Progenitor cell of endocrine pancreas (in vitro differentiated cells): ENCODE measurements at places on chromosomes 1 and 21. TPM values are rescaled to one million over a fixed set of nuclear protein-coding genes. Genes with fewer than 3 reads are reported as not detected.

- no peak for DNase-seq
Observed at GRCh38 chr21:40313260-40313659, 446.0 kb downstream of the PCP4 start.

Gene IVL
- not detected in 2 replicates for total RNA-seq

Gene TCHH
- total RNA-seq = not detected in 2 replicates

- DNase-seq = no peak
Observed at GRCh38 chr1:231763456-231763855, 136.9 kb downstream of the DISC1 start.

Gene ADGRL2
- total RNA-seq = 70.8 and 75.1 TPM in 2 replicates

Gene FAM151A
- 0.33 TPM in 1 of 2 replicates, not detected in the other for total RNA-seq

- no peak for DNase-seq
Observed at GRCh38 chr1:67743072-67743725, 58.2 kb downstream of the GADD45A start.

Gene NEK2
- total RNA-seq = 17.6 and 20.8 TPM in 2 replicates

Gene CAPZB
- 189 and 211 TPM in 2 replicates for total RNA-seq

- no peak for DNase-seq
Observed at GRCh38 chr1:40753142-40753882, 30.3 kb upstream of the KCNQ4 start.

DNA sequence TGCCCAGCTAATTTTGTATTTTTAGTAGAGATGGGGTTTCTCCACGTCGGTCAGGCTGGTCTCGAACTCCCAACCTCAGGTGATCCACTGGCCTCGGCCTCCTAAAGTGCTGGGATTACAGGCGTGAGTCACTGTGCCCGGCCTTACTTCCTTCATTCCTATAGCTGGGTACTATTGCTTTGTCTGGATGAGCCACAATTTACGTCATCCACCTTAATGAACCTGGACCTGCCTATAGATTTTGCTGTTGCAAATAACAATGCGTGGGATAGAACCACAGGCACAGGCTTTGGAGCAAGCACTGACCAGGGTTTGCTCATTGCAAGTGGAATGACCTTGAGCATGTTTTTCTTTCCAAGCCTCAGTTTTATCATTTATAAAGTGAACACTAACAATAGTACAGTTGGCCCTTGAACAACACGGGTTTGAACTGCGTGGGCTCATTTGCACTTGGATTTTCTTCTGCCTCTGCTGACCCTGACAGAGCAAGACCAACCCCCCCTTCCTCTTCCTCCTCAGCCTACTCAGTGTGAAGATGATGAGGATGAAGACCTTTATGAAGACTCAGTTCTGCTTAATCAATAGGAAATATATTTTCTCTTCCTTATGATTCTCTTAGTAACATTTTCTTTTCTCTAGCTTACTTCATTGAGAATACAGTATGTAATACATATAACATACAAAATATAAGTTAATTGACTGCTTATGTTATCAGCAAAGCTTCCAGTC lies 33.3 kb upstream of the BECN2 start:
- DNase-seq = no peak

Gene DEPDC1
- total RNA-seq = 10.3 and 12.4 TPM in 2 replicates

GRCh38 chr1:231691618-231692259 lies 65.1 kb downstream of the DISC1 start:
- DNase-seq = no peak

Gene MCOLN2
- total RNA-seq = 0.16 and 0.29 TPM in 2 replicates

Gene ICOSLG
- 0.87 and 0.91 TPM in 2 replicates for total RNA-seq

Gene PRR9
- total RNA-seq = not detected in 2 replicates

DNA sequence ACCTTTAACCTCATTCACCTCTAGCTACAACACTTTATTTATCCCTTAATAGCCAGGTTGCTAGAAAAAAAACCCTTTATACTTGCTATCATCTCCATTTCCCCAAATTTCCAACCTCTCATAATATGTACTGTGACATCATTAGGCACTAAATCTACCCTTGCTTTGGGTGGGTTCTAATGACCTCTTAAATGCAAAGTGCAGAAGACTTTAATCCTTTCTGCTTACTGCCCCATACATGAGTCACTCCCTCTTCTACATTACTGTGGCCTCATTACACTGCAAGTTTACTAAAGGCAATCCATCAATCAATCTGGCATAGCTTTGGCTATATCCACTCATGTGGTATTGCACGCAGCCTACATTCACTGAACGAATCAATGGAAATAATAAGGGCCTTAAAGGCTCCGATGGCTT lies 353.3 kb downstream of the SMYD3 start:
- no peak for DNase-seq

GRCh38 chr1:11930571-11931445 lies 3.7 kb upstream of the PLOD1 start:
- DNase-seq = no peak

Gene NLRP3
- total RNA-seq = 0.38 TPM in 1 of 2 replicates, not detected in the other

DNA sequence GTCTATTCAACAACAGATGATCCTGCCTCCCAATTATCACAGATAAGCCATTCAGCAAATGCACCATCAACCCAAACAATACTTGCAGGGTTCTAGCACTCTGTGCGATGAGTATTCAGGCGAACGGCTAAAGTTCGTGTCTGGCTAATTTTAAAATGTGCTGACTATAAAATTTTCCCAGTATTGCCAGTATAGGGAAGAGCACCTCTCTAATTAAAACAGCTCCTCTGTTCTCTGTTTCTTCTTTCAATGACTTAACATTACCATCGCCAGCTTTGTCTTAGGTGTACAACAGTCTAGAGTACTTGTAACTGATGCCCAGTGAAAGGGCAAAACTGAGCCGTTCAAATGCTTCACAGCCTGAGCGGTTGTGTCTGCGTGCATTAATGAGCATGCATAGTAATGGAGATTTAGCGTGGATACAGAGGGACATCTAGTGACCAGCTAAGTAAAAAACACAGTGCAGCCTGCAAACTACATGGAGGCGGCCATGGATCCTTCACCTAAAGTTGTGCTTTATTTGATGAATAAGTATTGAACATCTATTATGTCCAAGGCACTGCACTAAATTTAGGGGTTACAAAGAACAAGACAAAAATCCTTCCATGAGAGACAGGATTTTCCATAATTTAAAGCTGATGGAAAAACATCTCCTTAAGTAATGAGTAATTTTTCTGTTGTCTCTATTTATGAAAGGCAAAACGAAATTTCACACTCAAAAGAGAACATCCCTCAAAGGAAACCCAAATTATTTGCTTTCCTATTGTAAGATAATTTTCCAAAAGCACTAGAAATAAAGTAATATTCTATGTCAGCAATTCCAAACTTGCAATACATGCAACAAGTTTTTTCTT lies 120.0 kb downstream of the SETD4 start:
- no peak for DNase-seq

Gene ENTREP3
- 58.4 and 59.0 TPM in 2 replicates for total RNA-seq

Gene APOBEC4
- not detected in 2 replicates for total RNA-seq

- DNase-seq = no peak
Observed at GRCh38 chr1:70327306-70328076, 27.0 kb downstream of the ANKRD13C start.

Gene TMPRSS2
- 23.7 and 29.4 TPM in 2 replicates for total RNA-seq

Gene GJB3
- 0.14 TPM in 1 of 2 replicates, not detected in the other for total RNA-seq

Gene ACTN2
- 0.10 TPM in 1 of 2 replicates, not detected in the other for total RNA-seq

Gene LCE3E
- not detected in 2 replicates for total RNA-seq

- no peak for DNase-seq
Observed at GRCh38 chr1:30125021-30125820, 598.2 kb downstream of the MATN1 start.

Gene KCNE2
- 0.55 and 0.58 TPM in 2 replicates for total RNA-seq

Gene MTHFR
- total RNA-seq = 28.6 and 29.2 TPM in 2 replicates
